Cerebellum (tissue), 4 donors: ENCODE measurements at places on chromosomes 16 and 17.

GRCh38 chr17:31715446-31715845, 143.6 kb downstream of the COPRS start:
- no peak for DNase-seq

DNA sequence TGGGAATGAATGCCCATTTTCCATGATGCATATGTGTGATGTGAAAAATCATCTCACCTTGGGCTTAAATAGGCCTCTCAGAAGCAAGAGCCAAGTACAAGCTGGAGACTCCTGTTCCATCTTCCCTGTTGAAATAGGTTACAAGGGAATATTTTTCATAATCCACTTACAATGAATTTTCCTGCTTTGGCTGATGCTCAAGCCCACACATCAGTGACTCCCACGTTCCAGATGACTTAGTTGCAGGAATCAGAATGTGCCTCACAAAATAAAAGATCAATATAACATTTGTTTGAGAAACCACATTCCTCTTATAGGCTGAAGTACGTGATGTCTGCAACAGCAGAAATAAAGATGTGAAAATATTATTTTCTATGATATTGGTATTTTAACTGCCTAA, 24.1 kb downstream of the ANKFN1 start:
- DNase-seq = no peak

- DNase-seq = no peak
Measured at GRCh38 chr17:11719856-11720255, 121.6 kb downstream of the DNAH9 start.

DNA sequence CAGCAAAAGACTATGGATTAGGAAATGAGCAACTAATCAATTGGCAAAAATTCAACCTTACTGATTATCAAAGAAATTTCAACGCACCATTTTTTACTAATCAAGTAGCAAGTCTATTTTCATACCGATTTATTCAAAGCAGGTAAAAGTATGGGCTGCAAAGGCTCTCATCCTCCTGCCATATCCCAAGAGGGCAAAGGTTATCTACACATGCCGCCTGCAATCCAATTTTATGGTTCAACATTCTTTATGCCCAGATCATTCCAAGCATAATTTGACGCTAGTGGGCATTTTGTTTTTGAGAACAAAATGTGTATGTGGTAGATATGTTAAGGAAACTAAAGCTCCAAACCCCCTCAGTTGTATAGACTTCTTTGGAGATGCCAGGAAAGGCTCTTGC, 270.6 kb downstream of the MAF start:
- no peak for DNase-seq

GRCh38 chr16:2587891-2588565, 50.2 kb downstream of the PDPK1 start:
- DNase-seq = no peak

GRCh38 chr16:80803339-80804055, 901 bp downstream of the CDYL2 start:
- DNase-seq = peak; percentile 40

DNA sequence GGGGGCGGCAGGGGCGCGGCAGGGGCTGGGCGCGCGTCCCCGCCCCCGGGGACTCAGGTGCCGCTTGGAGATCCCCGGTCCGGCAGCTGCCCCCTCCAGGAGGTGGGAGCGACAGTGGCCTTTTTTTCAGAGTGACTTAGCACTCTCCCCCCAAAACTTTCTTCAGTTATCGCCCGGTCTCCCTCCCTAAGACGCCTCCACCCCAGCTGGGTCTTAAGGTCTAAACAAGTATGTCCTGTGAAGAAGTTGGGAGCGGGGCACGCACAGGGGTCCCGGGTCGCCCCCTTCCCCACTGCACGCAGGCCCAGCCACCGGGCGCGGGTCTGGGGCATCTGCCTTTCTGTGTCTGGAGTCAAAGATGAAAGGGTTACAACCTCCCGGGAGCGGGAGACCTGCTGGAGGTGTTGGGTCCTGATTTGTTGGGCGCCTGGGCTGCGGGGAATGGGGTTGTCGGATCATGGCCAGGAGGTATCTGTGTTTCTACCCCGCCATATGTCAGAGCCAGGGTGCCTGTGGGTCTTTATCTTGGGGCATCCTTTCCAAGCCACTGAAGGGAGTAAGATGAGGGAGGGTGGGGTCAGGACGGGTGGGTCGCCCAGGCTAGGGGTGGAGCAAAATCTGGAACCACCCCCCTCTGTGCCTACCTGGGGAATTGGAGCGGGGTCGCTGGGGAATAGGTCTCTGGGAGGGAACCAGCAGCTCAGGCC, 757 bp downstream of the FMNL1 start:
- no peak for DNase-seq
